ENCODE measurements at places on chromosomes 1 and 21.

DNA sequence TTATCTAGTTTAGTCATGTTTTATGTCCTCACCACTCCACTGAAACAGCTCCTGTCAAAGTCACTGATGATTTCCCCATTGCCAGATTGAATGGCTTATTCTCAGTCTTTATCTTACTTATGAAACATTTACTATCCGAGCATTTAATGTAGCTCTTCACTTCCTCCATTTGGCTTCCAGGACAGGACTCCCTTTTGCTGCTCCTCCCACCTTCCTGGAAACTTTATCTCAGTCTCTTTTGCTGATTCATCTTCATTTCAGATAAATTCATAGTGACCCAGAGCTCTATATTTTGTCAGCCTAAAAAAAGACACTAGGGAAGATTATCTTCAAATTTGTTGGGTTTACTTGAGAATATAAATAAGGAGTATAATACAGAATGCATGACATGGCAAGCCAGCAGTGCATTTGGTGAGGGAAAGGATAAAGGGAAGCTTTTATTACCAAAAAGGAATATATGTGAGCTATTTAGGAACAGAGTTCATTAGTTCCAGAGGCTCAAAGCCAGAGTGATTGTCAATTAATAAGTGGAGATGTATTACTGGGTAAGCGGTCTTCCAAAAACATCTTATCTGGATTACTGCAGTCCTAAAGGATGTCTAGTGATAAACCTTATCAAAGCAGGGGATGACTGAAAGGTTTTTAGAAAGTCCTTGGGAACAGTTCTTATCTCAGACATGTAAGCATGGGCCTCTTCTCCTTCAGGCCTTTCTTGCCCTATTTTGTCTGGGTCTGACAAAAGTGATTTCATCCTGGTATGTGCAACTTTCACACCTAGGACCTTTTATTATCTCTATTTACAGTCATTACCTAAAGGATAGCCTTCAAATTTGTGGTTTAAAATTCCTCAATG, 25.6 kb downstream of the IL23R start:
- DNase-seq, result no peak

DNA sequence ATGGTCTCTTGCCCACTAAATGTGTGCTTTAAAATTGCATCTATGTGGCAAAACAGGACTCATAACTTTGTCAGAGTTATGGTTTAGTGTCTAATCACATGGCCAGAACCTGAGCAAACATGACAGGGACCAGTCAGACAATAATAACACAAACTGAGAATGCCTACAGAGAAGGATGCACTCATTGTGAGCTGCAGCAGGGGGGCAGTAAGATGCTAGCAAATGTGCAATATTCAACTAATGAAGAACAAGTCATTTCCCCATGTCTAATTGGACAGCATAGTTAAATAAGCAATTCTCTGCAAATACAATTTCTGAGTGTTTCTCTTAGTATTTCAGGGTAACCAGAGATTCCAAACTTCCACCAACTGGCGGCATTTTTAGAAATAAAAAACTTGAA, 30.8 kb downstream of the SPAG17 start:
- DNase-seq, result no peak

GRCh38 chr1:1620433-1621139, 5.3 kb downstream of the MIB2 start:
- no peak for DNase-seq

DNA sequence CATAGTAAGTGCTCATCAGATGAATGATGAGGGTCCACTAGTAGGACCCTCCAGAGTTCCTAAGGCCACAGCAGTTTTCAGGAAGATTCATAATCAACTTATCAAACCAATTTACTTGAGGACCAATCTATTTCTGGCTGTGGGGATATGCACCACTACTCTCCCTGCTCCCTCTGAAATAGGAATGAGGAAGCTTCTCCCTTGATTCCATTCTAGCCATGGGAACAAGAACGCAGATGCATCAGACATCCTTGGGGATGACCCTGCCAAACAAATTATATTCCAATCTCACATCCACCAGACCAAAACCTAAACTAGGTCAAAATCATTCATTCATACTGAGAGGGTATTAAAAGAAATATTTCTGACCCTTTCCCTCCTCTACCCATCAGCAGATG, 31.5 kb downstream of the JAK1 start:
- no peak for DNase-seq

GRCh38 chr1:11286735-11287410, 13.9 kb downstream of the UBIAD1 start:
- DNase-seq, result no peak

GRCh38 chr1:230424391-230425251, 1.5 kb downstream of the PGBD5 start:
- no peak for DNase-seq

DNA sequence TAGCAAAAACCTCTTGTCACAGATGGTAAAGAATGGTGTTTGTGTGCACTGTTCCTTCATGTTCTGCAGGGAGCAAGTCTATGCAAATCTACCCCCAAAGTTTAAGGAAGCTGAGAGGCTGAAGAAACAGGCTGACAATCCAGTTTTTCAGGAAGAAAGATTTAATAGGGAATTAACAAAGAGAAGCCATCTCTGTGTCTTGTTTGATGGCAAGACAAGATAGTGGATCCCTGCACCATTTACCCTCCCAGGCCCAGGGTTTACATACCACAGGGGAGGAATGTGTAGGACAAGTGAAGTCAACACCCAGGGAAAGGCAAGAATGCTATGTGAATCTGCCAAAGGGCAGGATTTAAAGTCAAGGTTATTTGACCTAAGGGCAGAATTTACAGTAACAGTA, 48.1 kb upstream of the FNBP1L start:
- no peak for DNase-seq

DNA sequence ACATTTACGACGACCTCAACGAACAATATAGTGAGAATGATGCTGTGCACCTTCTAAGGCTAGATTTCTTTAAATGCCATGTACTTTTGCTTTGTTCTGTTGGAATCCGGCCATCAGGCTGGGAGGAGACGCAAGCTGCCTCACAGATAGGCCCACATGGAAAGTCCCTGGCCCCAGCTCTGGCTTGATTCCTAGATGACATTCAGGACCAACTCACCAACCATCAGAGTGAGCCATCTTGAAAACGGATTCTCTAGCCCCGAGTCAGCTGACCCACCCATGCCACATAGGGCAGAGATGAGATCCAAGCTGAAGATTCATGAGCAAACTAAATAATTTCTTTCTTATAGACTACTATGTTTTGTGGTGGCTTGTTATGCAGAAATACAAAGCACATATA, 164.4 kb downstream of the ZNF281 start:
- DNase-seq, result no peak

DNA sequence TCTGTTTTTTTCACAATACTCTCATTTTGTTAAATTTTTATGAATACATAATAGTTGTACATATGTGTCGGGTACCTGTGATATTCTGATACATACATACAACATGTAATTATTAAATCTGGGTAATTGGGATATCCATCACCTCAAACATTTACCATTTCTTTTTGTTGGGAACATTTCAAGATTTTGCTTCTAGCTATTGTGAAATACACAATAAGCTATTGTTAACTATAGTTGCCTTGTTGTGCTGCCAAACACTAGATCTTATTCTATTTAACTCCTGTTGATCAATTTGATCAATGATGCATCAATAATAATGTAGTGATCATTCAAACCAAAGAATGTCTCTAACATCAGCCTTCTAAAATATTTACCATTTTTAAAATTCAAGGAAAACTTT, 234.6 kb upstream of the NR5A2 start:
- no peak for DNase-seq

DNA sequence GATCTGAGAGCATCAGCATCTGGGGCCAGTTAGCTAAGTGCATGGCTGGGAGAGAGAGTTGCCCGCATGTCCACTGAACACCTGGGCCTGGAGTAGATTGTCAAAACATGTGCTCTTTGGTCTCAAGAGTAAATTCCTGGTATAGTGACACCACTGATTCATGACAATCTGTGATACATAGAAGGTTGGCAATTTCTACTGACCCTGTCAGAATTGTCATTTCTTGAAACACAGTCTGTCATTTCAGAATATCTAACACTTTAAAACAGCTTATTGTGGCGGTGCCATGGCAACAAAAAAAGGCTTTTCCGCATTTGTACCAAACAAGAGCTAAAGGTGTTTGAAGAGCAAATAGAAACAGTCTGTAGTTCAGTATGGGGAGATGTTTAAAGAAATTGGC, 186.4 kb upstream of the FAM78B start:
- no peak for DNase-seq

DNA sequence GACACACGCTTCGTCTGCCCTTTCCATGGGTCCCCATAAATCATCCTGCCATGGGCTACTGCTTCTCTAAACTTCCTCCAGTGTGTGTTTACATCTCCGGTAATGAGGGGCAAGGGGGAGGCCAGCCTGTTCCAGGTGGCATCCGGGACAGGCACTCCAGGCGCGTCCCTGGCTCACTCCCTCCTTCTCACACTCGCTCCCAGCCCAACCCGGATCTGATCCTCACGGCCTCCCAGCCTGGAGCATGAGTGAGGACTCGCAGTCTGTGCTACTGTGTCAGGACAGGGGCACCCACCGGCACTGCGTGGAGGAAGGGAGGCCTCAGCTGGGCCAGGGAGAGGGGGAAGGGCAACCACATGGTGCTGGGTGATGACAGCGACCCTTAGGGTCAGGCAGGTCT, 225.4 kb downstream of the TRABD2B start:
- no peak for DNase-seq

- DNase-seq, result no peak
These were observed 15.9 kb upstream of the PRDM15 start for GRCh38 chr21:41894922-41895557.

GRCh38 chr1:232628335-232629249, 1.3 kb downstream of the SIPA1L2 start:
- DNase-seq, result no peak

- no peak for DNase-seq
These were observed 14.1 kb downstream of the TTC39A start for GRCh38 chr1:51316113-51316845.

- DNase-seq, result no peak
These were observed 38.7 kb upstream of the COL24A1 start for GRCh38 chr1:86195281-86195680.

GRCh38 chr21:41289431-41289830, 27.2 kb upstream of the FAM3B start:
- no peak for DNase-seq

DNA sequence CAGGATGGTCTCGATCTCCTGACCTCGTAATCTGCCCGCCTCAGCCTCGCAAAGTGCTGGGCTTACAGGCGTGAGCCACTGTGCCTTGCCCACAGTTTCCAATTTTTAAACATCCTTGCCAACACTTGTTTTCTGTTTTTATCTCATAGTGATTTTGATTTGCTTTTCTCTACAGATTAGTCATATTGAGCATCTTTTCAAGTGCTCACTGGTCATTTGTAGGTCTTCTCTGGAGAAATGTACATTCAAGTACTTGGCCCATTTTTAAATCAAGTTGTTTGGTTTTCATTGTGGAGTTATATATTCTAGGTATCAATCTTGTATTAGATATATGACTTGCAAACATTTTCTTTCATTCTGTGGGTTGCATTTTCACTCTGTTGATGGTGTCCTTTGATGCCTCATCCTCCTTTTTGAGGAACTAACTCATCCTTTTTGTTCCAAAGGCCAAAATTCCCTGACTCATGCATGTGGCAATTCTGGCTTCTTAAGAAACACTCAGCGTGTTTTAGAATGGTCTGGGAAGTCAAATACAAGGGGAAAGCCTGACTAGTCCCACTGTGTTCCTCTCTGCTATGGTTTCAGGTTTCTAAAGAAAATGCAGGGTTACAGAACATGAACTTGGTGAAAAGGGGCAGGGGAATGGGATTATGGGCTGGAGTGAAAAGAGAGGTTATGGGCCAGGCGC, 37.3 kb downstream of the PTAFR start:
- no peak for DNase-seq

DNA sequence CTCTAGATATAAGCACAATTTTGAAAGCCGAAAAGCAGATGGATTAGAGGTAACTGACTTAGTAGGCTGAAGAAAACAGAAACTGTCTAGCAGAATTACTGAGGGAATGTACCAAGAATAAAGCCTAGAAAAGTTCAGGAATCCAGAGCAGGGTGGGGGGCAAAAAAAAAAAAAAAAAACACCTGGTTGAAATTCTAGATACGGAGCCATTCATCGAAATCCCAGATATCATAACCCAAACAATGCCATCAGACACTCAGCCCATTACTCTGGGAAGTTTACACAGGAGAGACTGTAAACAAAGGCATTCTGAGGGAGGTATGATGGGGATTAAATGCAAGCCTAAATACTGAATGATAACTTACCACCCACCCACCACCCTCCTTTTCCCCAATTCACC, 45.6 kb downstream of the ENAH start:
- no peak for DNase-seq
